ENCODE measurements at places on chromosomes 5 and 9.

GRCh38 chr5:158700231-158701006 is 399.3 kb downstream of the EBF1 start:
- no peak for DNase-seq

- peak; percentile 77 for DNase-seq
Measured at GRCh38 chr5:160199410-160199911, 29.8 kb upstream of the FABP6 start.

DNA sequence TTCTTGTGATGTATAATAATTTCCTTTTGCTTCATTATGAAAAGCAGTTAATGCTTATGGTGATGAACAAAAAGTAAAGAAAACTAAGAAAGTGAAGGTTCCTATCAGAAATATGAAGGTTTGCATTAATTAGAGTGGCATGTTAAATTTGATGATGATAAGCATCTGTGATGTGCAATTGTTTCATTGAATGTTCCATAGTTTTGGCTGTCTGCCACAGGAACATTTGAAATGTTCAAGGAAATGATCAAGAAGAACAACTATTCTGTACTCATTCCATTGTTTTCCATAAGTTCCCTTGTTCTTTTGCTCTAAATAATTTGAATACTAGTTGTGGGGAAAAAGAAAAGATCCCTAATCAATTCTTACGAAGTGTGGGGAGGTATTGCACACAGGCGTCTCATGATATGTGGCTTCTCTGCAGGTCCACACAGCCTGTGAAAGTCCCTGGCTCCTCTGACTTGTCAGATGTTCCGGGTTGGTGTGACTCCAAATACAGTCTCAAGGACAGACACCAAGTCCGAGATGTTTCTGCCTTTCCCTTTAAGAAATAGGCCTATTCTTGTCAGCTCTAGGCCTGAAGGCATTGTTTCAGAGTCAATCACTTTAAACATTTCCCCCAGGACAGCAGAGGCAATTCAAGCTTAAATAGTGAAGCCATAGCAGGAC is 152.6 kb upstream of the MAST4 start:
- DNase-seq = no peak

- peak; percentile 48 for DNase-seq
Measured at GRCh38 chr5:69271376-69271775, 36.7 kb downstream of the CDK7 start.

- DNase-seq = no peak
Measured at GRCh38 chr5:40385544-40385943, 294.2 kb upstream of the PTGER4 start.

GRCh38 chr9:91864380-91864779 is 85.6 kb downstream of the ROR2 start:
- no peak for DNase-seq

DNA sequence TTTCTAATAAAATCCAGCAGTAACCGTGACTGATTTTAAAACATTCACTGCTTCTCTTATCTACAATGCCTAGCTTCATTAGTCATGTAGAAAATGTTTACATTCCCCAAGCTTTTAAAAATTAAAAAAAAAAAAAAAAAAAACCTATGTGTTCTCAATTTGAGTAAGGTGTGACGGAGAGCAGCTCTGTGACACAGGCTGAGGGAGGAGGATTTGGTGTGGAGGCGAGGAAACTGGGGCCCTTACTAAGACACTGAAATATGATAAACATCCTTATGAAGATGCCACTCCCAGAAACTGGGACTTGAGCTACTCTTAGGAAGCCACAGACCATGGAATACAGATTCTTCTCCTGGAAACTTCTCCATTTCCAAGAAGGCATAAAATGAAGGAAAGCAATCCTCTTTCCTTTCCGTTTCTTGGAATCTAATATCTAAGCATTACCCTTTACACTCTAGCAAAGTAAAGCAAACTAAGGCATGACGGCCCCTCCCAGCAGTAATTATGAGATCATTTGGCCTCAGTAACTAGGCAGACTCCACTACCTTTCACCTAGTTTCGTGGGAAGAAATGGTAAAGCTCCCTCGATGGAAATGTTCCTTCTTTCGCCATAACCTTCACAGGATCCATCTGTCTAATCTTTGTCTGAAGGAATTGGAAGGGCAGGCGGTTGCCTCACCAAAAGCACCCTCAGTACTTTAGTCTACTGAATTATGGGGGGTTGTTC is 23.5 kb downstream of the GRAMD2B start:
- no peak for DNase-seq

DNA sequence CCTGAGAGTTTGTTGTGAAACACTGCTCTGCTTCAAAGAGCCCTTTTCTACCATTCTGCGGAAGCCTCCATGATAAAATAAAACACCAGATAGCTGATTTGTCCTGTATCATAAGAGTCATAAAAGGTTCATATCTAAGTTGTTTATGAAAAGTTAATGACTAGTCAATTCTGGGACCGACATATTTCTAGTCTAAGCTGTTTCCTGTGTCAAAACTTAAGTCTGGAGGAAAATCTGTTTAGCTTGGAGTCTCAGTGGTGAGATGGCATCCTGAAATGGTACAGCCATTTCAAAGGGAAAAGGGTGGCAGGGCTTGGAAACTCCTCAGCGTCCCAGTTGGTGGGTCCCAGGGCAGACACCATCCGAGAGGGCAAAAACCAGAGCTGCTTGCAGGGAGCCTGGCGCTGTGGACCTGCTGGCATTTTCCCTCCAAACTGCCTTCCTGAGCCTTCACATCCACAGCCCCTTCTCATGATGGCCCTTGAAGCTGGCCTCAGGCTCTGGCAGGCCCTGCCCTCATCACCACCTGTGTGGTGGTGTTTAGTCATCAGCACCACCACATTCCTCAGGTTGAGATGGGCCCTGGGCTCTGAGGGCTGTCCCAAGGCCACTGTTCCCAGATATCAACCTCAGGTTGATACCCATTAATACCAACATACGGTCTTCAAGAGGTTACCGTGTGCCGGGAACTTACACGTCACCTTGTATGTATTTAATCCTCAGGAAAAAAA is 184.0 kb downstream of the HSPA4 start:
- DNase-seq = no peak

DNA sequence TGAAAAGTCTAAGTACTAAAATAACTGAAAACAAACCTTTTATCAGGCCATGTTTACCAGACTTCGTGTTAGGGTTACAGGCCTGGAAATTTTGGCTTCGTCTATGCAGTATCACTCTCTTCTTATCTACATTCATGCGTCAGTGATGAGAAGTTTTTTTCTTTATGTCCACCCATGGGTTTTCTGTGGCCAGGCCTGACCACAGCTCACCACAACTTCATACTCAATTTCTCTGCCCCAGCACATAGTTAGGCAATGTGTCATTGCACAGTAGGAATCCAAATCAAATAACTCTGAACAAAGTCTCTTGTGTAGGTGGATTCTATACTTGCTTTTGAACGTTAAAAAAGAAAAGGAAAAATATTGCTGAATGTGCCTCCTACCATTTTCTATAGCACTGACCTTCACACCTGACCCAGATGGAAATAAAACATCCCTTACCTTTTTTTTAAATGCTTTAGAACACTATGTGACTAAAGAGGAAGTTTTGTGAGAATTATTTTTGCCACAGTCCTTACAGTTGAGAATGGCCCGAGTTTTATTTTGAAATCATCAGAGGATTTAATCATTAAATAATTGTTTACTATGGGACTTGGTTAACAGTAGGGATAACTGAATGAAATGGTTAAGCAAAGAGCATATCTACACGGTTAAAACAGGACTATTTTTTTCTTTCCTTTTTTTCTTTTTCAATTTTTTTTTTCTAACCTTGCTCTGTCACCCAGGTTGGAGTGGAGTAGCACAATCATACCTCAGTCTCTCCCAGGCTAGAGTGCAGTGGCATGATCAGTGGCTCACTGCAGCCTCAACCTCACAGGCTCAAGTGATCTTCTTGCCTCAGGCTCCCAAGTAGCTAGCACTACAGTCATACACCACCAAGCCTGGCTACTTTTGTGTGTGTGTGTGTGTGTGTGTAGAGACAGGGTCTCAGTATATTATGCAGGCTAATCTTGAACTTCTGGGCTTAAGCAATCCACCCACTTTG is 1247.0 kb upstream of the ACO1 start:
- DNase-seq = no peak

GRCh38 chr5:1832511-1833250 is 31.5 kb downstream of the NDUFS6 start:
- no peak for DNase-seq

DNA sequence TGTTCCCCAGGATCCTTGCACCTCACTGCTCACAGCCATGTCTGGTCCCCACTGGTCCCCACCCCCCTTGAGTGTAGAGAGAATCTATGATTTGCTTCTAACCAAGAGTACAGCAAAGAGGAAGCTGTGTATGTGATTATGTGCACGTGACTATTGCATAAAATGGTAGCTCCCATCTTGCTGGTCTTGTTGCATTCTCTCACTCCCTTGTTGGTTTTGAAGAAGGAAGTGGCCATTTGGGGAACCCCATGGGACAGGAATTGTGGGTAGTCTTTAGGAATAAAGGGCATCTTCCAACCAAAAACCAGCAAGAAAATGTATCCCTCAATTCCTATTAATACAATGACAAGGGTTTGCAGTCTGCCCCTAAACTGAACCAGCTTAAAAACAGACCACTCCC is 5.2 kb upstream of the FCN2 start:
- no peak for DNase-seq

Measured in A549 (cell line).